ENCODE measurements at places on chromosomes 2 and 18. TPM values are rescaled to one million over a fixed set of nuclear protein-coding genes. Genes with fewer than 3 reads are reported as not detected.
A peak's percentile ranks its signal among the peaks of the same experiment; 100 is the strongest.

DNA sequence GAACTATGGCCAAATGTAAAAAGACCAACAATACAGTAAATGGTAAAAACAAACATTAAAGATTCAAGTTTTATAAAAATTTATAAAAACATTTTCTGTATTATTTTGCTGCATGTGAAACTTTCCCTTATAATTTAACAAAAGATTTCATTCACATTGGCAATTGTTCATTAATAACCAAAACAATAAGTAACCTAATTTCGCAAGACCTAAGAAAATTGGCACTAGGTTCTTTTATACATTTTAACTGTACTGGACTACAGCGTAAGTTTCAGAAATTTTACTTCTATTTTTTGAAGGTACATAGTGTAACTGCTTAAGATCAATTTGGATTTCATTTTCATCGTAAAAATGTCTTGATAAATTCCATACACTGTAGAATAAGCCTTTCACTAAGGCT, 77.2 kb downstream of the FANCL start:
- H3K27me3 ChIP-seq = no peaks in the 10 kb centered on the region
- no peak overlapping the region for H3K27ac ChIP-seq

DNA sequence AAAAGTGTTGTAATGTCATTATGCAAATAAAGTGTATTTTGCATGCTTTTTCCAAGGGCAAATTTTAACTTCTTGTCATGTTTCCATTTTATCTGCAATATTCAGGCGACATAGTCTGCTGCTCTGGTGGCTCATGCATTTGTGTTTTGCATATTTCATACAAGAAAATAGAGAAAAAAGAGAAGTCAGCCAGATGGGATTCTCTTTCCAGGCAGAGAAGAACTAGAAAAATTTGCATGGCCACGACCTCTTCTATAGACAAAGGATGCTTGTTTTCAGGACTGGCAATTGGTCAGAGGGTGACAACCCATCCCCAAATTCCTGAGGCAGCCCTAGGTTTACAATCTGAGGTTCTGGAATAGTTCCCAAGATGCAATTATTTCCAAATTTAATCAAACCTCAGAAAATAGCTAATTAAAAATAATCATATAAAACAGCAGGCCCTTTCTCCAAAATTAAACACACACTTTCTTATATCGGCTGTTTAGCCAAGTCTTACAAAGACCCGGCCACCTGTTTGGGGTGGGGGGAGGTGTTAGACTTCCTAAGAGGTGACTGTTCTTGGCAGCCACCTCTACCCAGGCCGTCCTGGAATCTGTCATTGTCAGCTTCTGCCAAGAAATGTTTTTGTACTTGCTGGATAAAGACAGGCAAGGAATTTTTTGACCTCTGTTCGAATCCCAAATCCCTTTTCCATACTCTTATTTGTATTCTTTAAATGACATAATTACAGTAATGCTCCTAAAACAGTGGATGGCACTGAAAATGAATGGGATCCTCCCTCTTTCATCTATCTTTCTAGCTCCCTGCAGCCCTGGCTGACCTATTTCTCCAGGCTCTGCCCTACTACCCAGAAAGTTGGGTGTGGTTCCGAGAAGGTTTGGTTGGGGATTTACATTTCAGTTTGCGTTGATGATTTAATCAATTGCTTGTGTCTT, 20.8 kb upstream of the SOS1 start:
- no peaks in the 10 kb centered on the region for H3K27me3 ChIP-seq
- H3K4me3 ChIP-seq = no peak overlapping the region
- H3K36me3 ChIP-seq = no peaks in the 10 kb centered on the region
- no peak for DNase-seq
- peaks cover 14% of the 10 kb centered on the region for H3K4me1 ChIP-seq

- peaks cover 11% of the 10 kb centered on the region for H3K4me1 ChIP-seq
- no peak overlapping the region for H3K27ac ChIP-seq
- no peaks in the 10 kb centered on the region for H3K27me3 ChIP-seq
- DNase-seq = no peak
- H3K4me3 ChIP-seq = no peak overlapping the region
Measured at GRCh38 chr2:26870585-26871095, 22.7 kb downstream of the DPYSL5 start.

Gene ABCG8
- not detected for total RNA-seq

- peaks cover 16% of the 10 kb centered on the region for H3K27me3 ChIP-seq
- no peaks in the 10 kb centered on the region for H3K4me1 ChIP-seq
- no peak for DNase-seq
- H3K27ac ChIP-seq = no peak overlapping the region
- H3K36me3 ChIP-seq = no peaks in the 10 kb centered on the region
Measured at GRCh38 chr2:102304711-102305611, 6.4 kb upstream of the IL1RL1 start.

Gene IFIH1
- total RNA-seq = 0.27 TPM

Gene EPG5
- total RNA-seq = 15.4 TPM

Gene TNFRSF11A
- 0.16 TPM for total RNA-seq

Gene AGBL5
- 67.2 TPM for total RNA-seq

DNA sequence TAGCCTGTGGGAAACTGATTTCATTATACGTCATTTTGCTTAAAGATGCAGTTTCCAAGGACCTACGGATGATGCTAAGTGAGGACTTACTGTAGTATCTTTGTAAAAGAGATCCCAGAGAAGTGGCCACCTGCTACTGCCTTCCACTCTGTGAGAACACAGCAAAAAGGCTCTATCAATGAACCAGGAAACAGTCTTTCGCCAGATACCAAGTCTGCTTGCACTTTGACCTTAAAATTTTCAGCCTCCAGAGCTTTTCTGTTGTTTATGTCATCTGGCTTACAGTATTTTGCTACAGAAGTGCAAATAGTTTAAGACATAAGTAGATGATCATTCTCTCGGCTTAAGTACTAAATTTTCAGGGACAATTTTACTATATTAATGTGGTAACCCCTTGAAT, 847.9 kb upstream of the CHAC2 start:
- no peak for DNase-seq
- H3K4me3 ChIP-seq = no peak overlapping the region
- H3K36me3 ChIP-seq = no peaks in the 10 kb centered on the region

DNA sequence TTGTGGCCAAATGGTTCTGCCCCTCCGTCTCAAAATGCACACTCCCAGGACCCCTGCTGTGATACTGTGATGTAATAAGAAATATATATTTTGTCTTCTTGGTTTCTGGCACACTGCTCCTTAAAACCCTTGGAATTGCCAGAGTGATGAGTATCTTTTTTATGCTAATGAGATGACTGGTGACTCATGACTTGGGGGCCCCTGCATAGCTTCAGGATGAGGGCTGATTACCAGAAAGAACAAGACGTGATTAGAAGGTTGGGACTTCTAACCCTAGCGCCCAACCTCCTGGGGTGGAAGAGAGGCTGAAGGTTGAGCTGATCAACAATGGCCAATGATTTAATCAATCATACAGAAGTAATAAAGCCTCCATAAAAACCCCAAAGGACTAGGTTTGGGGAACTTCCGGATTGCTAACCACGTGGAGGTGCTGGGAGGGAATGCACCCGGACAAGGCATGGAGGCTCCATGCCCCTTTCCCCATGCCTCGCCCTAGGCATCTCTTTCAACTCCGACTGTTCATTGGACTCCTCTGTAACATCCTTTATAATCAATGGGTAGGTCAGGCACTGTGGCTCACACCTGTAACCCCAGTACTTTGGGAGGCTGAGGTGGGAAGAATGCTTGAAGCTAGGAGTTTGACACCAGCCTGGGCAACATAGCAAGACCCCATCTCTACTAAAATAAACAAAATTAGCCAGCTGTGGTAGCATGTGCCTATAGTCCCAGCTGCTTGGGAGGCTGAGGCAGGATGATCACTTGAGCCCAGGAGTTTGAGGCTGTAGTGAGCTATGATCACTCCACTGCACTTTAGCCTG, 89.1 kb downstream of the HS1BP3 start:
- H3K27ac ChIP-seq = no peak overlapping the region
- no peak for DNase-seq
- H3K36me3 ChIP-seq = no peaks in the 10 kb centered on the region
- H3K4me3 ChIP-seq = no peak overlapping the region
- H3K27me3 ChIP-seq = no peaks in the 10 kb centered on the region

DNA sequence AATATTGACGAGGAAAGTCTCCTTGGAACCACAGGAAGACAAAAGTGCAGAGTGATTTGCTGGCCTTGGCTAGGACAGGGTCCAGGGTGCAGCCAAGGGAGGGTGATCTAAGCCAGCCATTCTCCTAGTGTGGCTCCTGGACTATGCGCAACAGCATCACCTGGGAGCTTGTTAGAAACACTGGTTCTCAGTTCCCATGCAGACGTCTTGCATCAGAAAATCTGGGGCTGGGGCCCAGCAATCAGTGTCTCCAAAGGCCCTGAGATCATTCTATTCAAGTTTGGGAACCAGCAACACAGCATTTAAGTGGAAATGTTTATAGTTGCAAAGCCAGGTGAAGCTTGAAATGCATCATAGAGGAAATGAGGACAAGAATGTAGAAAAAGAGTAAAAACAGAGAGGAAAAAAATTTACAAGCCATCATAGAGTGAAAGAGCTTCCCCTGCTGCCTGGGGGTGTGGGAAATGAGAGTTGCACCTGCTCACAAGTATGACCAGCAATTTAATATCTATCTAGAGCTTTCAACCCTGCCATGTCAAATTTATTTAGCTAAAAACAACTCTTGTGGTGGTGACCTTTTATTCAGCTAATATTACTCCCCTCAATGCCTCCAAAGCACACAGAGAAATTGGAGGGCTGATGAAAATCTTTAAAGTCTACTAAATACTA, 54.4 kb upstream of the SEC11C start:
- H3K27me3 ChIP-seq = peaks cover 10% of the 10 kb centered on the region
- H3K27ac ChIP-seq = no peak overlapping the region
- no peak for DNase-seq
- peaks cover 11% of the 10 kb centered on the region for H3K4me1 ChIP-seq
- no peak overlapping the region for H3K4me3 ChIP-seq

Gene ACKR3
- total RNA-seq = 24.5 TPM

DNA sequence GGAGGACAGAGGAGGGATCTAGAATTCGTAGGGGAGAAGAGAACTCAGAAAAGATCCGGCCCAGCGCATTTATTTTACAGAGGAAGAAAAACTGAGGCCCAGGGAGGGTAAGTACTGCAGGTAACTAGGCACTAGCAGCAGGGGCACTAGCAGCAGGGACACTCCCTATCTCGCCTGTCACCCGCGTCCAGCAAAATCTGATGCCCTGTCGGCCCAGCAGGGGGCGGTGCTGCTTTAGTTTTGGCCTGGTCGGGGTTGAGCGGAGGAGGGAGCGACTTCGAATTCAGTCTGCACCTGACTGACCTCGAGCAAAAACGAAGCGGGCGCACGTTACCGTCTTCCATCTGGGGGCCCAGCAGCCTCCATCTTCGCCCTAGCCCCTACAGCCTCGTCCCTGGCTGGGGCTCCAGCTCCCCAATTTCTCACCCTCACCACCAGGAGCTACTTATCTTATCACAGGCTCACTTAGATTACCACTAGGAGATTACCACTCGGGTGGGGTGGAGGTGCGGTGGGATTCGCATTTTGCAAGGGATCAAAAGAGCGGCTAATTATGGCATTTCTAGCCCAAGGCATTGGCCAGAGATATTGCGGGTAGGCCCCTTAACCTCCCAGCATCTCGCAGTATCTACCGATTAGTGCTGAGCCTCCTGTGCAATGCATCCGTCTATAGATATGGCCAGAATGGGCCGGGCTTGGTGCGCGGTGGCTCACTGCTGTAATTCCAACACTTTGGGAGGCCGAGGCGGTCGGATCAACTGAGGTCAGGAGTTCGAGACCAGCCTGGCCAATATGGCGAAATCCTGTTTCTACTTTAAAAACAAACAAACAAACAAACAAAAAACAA, 17.8 kb upstream of the CD8A start:
- DNase-seq = peak; percentile 96
- peak overlapping the region; percentile 91 for H3K4me3 ChIP-seq
- no peak overlapping the region for H3K27ac ChIP-seq
- no peaks in the 10 kb centered on the region for H3K36me3 ChIP-seq

- no peak overlapping the region for H3K4me3 ChIP-seq
- no peak for DNase-seq
- no peak overlapping the region for H3K27ac ChIP-seq
- peaks cover 9% of the 10 kb centered on the region for H3K36me3 ChIP-seq
- H3K27me3 ChIP-seq = no peaks in the 10 kb centered on the region
Measured at GRCh38 chr2:53942280-53942679, 28.5 kb downstream of the PSME4 start.

- peak; percentile 64 for DNase-seq
- H3K36me3 ChIP-seq = no peaks in the 10 kb centered on the region
- peak overlapping the region; percentile 72 for H3K4me3 ChIP-seq
Measured at GRCh38 chr2:61793389-61793836, 60.4 kb downstream of the FAM161A start.

DNA sequence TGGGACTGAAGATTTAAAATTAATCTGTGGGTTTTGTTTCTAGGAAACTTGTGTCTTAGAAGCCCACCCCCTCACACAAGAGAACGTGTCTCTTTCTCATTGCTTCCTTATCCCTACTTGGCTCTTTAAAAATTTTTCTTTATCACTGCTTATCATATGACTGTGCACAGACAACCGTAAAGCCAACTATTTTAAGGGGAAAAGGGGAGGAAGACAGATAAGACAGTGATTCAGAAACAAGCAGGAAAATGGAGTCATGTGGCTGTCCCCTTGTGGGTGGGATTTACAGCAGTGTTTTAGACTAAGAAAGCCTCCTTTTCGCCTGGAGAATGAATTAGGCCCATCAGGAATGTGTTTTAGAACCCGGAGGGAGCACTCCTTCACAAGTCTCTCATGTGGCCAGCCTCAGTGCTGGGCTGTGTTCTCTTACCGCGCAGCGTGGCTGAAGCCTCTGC, 17.6 kb downstream of the PRKCE start:
- no peaks in the 10 kb centered on the region for H3K36me3 ChIP-seq
- H3K4me1 ChIP-seq = no peaks in the 10 kb centered on the region
- no peak for DNase-seq

Measured in neural crest cell (in vitro differentiated cells).